ENCODE measurements at places on chromosomes 12 and 14.

DNA sequence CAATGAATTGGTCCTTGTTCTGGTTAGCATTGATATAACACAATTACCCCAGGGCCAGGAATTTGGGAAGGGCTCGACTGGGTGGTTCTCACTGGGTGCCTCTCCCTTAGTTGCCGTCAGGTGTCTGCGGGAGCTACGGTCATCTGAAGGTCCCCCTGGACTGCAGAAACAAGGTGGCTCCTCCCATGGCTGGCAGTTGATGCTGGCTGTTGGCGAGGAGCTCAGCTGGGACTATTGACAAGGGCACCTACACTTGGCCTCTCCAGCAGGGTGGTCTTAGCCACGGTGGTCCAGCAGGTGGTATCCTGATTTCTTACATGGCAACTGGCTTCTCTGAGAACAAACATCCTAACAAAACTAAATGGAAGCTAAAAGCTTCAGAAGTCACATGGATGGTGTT is 41.0 kb upstream of the RGS6 start:
- DNase-seq, result no peak

DNA sequence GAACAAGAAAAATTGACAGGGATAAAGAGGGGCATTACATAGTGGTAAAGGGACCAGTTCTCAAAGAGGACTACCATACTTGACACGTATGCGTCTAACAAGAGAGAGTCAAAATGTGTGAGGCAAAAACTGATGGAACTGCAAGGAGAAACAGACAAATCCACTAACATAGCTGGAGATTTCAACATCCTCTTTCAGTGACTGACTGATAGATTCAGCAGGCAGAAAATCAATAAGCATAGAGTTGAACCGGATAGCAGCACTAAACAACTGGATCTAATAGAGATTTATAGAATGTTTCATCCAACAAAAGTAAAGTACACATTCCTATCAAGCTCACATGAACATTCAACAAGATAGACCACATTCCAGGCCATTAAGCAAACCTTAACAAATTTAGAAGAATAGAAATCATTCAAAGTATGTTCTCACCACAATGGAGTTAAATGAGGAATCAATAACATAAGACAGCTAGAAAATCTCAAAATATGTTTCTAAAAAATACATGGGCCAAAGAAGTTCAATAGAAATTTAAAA is 16.1 kb upstream of the CRACR2A start:
- no peak for DNase-seq

- DNase-seq, result peak; percentile 40
Measured at GRCh38 chr12:89707703-89708564, 704 bp downstream of the ATP2B1 start.

GRCh38 chr12:59431266-59431665 is 164.6 kb upstream of the SLC16A7 start:
- peak; percentile 9 for DNase-seq

GRCh38 chr14:54669721-54670561 is 103.0 kb downstream of the SAMD4A start:
- DNase-seq, result peak; percentile 87

DNA sequence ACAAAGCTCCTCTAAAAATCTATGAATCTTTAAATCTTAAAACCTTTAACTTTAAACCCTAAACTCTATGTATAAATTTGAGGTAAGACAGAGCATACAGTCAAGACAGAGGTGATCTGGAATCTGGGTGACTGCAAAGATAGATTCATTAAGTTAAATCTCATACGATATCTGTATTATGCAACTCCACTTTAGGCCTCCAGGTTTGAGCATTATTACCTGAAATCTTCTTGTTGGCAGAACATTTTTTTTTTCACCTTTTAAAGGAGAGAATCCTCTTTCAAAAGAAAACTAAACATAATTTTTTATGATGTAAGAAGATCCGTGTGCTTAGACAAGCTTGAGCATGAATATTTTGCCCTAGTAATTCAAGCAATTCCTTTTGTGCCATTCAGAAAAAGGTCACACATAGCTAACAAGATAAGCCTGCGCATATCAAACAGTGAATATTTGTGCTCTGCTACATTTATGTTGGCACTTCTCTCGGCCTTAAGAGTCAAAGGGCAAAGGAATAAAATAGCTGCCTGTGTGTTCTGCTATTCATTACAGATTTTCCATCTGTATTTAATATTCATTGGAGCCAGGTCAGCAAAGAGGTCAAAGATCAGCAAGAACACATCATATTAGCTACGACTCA is 163.3 kb downstream of the TMTC3 start:
- no peak for DNase-seq

- DNase-seq, result no peak
Measured at GRCh38 chr12:67764055-67764454, 115.5 kb downstream of the DYRK2 start.

DNA sequence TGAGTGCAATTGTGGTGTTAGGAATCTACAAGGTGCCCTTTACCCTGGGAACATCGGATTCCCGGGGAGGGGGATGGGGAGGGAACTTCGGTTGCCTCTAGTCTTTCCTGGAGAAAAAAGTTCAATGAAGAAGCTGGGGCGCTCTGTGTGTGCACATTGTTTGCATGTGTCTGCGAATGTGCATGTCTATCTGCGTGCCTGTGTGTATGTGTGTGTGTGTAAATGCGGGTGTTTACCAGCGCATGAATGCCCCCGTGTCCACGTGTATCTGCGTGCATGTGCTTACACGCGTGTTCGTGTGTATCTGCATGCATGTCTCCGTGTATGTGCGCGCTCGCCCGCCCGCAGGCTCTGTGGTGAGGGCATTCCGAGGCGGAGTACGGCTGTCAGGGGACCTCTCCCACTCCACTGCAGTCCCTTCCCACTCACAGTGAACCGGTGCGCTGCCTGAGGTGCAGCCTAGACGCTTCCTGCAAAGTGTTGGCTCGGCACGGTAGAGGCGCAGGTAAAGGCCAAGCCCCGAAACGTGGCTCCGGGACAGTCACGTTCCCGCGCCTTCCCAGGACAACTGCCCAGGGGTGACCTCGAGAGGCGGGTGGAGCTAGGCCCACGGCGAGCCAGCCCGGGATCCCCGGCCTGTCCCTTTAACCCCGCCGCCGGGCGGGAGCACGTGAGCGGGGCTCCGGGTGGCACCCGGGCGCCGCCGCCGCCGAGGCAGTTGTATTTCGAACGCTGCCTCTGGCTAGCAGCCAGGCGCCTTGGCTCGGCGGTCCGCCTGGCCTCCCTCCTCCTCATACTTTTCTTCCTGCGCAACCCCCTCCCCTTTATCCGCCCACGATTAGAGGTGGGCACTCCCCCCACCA is 539 bp upstream of the HMGA2 start:
- peak; percentile 56 for DNase-seq

DNA sequence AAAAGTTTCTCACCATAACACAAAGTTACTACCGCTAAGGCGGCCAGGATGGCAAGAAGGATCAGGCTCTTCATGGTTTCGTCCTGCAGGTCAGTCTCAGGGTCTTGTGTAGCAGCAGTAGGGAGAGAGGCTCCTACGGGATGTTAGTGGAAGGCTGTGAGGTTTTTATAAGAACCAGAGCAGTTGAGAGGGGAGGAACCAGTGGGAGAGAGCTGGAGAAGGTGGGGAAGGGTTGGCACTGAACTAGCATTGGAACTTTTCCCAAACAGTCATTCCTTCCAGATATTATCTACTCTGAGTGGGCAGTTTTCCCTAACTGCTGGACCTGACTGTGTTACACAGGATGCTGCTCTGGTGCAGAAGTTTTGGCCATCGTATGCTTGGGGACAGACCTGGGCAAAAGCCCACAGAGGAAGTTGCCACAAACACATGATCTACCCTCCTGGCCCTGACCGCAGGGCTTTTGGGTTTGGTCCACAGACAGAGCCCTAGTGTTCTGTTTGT is at the start of gene MGP:
Gene MGP (minus strand): TSS at position 137 of the 504 bp plus-strand sequence. CDS start 63 bp downstream, at position 74.
- peak; percentile 18 for DNase-seq

GRCh38 chr12:46408441-46408840 is 35.9 kb upstream of the SLC38A2 start:
- DNase-seq, result no peak

- DNase-seq, result no peak
Measured at GRCh38 chr12:104673696-104674482, 217.1 kb downstream of the CHST11 start.

GRCh38 chr14:81555051-81555450 is 21.4 kb upstream of the SEL1L start:
- DNase-seq, result no peak

DNA sequence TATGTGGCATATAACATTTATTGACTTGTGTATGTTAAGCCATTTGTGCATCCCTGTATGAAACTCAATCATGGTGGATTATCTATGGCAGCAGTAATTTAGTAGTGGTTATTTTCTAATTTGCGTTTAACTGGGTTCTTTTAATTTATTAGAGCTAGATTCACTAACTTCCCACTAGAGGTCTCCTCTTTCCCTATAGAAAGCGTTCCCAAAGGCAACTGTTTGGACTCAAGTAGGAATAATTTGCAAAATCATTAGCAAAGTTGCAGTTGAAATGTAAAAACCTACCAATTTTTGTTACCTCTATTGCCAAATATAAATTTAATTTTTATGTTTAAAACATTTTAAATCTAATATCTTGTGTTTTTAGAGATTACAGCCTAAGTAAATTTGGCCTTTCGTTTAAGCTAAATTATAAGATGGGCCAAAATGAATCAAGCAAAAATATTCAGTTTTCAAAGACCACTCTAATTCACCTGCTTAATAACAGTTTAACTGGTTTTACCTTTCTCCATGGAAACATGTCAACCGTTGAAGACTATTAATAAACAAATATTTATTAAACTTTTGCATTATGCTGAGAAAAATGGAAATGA is 6.0 kb downstream of the DMAC2L start:
- peak; percentile 58 for DNase-seq

- DNase-seq, result peak; percentile 83
Measured at GRCh38 chr12:53538209-53538689, 31.0 kb upstream of the NPFF start.

DNA sequence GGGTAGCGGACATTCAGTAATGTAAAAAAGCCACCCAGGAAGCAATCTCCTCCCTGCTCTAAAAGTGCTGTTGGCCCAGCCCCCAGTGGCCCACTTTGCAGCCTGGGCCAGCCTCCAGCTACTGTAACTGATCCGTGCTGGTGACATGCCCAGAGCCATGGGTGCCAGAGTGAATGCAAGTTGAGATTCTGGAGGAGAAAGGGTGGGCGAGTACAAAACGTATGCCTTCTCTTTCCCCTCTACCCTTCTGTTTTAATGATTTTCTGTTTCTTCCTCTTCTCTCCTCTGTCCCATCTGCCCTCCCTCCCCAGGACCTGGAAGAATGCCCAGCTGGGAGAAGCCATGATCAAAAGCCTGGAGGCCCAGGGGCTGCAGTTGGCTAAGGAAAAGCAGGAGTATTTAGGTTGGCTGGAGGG is 16.9 kb downstream of the PLEKHD1 start:
- DNase-seq, result peak; percentile 23

GRCh38 chr12:20376984-20377383 is 8.6 kb downstream of the PDE3A start:
- peak; percentile 48 for DNase-seq

DNA sequence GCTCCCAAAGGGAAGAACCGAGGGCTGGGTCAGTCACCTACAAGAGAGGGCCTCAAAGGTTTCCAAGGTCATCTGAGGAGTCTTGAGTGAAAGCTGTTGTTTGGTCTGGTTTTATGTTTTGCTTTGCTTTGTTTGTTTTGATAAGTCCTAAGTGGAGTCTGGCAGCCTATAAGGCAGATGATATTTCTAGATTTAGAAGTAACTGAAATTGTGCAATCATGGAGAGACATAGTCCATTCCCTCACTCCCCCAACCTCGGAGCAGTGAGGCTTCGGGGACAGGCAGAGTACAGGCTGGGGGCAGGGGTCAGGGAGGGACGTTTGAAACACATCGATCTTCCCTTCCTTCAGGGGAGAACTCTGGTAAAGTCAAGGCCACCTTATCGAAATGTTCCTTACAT is 42.3 kb downstream of the TTC9 start:
- DNase-seq, result peak; percentile 30

DNA sequence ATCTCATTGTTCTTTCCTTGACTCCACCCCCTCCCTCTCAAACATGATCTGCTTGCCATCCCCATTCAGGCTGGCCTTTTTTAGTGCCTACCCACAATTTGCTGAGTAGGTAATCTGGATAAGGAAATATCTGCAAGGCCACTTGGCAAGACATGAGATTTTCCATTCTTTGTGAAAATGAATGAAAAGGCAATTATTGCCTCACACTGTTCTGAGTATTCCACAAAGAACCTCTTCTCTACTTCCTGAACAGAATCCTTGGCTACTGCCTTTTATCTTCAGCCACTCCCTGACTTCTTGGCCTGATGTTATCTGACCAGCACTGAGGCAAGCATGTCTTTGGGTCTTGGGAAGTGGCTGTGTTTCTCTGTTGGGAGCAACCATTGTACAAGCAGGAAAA is 263.2 kb upstream of the ATP2B1 start:
- peak; percentile 50 for DNase-seq

DNA sequence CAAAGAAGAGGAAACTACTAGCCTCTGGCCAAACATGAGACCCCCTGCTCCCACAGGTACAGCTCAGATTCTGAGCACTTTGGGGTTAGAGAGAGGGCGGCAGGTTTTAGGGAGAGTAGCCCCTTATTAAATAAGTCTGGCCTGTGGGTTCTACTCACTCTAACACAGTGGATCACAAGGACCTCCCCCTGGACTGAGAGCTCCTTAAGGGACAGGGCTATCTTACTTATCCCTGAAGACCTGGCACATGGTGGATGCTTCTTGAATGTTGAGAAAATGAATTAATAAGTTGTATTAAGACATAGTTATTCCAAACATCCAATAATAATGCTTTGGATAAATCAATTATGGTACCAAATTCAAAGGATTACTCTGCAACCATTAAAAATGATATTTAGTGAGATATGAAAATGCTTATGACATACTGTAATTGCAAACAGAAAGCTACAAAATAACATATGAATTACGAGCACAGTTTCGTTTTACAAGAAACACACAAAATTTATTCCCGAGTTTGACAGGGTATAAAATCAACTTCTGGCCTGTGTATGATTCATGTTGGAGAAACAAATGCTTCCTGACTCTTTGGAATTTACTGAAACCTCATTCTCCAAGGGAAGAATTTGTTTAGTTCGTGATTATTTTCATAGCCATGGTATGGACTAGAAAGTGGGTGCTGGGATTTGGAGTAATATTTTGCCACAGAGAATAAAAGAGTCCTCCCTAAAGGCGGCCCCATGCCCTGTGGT is 59.3 kb upstream of the BDKRB2 start:
- DNase-seq, result peak; percentile 88

- DNase-seq, result no peak
Measured at GRCh38 chr12:104852102-104852501, 106.0 kb downstream of the SLC41A2 start.

DNA sequence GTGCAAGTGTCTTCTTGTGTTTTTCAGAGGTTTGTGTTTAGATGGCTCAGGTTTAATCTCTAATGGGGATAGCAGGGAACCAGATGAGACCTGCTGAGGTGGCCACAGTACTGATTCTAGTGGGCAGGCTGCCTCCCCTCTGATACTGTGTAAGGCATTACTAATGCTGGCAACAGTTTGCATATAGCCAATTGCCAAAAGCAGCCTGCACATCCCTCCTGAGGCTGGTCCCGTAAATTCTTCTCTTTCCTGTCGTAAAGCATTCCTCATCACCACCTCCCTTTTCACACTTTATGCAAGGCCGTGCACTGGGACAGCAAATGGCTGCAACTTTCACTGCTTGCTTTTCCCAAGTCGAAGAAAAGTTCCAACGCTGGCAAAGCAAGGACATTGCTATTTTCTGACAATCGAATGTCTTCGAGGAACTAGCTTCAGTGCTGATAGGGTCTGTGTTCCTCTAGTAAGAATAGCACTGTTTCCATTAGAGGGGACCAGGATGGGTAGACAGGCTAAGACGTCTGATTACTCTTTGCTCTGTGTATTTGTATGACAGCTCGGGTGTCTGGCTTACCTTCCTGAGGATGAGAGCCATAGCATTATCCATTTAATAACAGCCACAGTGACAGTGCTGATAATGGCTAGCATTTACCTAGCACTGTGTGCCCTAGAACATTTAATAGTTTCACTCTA is 178.2 kb upstream of the HIF1A start:
- no peak for DNase-seq

Data from iris pigment epithelial cell (primary cell).